ENCODE measurements at places on chromosomes 7 and 10.

- DNase-seq, result no peak
These were observed 92.7 kb downstream of the CREB5 start for GRCh38 chr7:28505014-28505413.

DNA sequence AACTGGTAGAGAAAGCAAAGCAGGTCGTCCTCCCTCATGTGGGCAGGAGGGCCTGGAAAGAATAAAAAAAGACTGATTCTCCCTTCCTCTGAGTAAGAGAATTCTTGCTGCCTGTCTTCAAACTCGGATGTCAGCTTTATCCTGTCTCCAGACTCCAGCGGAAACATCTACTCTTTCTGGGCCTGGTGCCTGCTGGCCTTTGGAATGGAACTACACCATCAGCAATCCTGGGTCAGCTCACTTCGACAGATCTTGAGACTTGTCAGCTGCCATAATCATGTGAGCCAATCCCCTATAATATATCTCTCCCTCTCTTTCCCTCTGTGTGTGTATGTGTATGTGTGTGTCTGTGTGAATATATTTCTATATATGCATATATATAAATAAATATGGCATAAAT is 411.0 kb upstream of the DPP6 start:
- no peak for DNase-seq

DNA sequence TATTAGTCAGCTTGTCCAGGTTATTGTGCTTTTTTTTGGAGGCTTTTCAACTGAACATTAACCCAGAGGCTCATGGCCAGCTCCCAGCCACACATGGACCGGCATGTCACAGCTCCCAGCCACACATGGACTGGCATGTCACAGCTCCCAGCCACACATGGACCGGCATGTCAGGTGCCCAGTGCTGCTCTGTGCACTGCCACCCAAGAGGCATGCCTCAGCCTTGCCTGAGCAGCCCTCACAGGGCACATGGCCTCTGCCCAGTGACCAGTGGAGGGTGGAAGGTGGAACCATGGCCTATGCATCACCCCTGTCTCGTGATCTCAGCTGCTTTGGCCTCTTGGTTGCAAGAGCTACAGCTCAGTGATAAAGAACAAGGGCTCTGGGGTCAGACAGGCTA is 119.8 kb downstream of the OAT start:
- no peak for DNase-seq

GRCh38 chr10:95181726-95182125 is 12.3 kb upstream of the ACSM6 start:
- peak; percentile 14 for DNase-seq

DNA sequence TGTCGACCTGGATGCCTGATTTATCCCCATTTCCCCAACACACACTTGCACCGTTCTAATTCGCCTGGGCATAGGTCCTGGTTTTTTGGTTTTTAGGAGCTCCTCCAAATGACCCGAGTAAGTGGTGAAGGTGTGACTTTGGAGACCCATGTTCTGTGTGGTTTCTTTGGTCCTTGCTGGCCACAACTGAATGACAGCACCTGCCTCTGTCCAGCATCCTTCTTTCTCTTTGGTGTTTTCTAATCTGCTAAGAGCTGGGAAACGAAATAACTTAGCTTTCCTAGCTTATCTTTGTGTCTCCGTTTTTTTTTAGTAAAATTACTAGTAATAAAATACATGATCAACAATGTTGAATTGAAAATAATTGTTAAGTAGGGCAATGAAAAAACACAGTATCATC is 120.2 kb downstream of the PRLHR start:
- no peak for DNase-seq

DNA sequence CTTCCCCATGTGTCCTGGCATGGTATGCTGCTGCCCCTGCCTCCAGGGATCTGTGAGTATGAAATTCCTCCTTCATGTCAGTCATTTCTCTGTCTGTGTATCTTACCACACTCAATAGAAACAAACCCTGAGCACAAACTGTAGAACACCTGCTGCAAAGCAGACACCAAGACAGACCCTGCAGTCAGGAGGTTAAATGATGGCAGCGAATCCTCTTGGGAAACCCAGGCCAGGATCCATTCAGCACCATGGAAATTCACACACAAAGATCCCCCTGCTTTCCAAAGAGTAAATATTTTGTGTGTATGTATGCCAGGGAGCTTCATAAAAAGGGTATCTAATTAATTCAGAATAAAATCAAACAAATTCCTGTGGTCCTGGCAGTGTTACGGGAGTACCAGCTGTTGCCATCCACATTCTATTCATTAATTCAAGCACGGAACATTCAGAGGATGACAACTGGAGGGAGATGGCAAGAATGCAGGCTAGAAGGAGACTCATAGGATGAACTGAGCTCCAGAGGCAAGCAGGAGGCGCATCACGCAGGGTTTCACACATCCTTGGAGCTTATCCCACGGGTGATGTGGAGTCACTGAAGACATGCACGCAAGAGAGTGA is 14.8 kb downstream of the ITIH5 start:
- peak; percentile 26 for DNase-seq

GRCh38 chr10:25573316-25573715 is 360.7 kb upstream of the MYO3A start:
- DNase-seq, result no peak

DNA sequence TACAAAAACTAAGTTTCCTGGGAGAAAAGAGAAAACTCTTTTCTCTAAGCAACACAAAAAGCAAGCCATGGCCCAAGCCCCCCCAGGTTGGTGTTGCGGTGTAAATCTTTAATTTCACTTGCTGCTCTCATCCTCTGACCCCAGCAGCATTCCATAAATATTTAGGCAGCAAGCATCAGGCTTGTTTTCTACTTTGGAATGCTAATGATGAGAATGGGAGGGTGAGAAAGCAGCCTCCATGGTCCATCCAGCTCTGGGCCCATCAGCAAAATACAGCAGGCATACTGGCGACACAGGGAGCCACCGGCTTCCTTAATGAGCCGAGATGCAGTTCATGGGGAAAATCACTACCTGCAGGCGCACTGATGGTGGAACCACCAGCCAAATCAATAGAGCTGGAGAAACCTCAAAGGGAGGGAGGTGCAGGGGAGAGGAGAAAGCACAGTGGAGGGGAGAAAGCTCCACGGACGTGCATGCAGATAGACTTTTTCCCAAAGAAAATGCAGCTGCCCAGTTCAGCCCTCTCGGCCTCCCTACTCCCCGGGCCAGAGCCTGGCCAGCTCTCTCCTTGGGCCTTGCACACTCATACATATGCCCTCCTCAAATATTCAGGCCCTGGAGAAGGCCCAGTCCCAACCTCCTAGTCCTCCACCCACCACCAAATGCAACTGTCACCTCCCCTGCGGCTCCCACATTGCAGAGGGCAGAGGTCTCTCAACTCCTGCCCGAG is 131.9 kb downstream of the GRID1 start:
- DNase-seq, result peak; percentile 13

DNA sequence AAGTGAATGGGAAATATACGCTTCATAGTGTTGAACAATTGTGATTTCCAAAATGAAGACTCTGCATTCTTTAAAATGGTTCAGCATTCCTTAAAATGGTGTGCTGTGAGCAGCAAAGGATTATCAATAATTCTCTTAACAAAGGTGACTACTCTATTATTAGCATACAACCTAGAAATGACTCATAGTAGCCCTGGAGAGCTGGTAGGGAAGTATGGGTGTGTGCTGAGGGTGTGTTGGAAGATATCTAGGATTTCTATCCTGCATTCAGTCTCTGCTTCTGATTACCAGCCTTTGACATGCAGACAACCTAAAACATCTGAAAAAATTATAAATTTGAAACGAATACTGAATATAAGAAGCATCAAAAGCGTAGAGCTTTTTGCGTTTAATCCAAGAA is 72.5 kb downstream of the SEMA3D start:
- no peak for DNase-seq

GRCh38 chr10:13589316-13589715 is 2.6 kb downstream of the PRPF18 start:
- DNase-seq, result no peak

- DNase-seq, result peak; percentile 18
These were observed 8.7 kb downstream of the SMC3 start for GRCh38 chr10:110576220-110576619.

GRCh38 chr7:103541026-103541425 is 95.0 kb upstream of the SLC26A5 start:
- no peak for DNase-seq

GRCh38 chr10:60896033-60896432 is 48.0 kb downstream of the RHOBTB1 start:
- DNase-seq, result no peak

DNA sequence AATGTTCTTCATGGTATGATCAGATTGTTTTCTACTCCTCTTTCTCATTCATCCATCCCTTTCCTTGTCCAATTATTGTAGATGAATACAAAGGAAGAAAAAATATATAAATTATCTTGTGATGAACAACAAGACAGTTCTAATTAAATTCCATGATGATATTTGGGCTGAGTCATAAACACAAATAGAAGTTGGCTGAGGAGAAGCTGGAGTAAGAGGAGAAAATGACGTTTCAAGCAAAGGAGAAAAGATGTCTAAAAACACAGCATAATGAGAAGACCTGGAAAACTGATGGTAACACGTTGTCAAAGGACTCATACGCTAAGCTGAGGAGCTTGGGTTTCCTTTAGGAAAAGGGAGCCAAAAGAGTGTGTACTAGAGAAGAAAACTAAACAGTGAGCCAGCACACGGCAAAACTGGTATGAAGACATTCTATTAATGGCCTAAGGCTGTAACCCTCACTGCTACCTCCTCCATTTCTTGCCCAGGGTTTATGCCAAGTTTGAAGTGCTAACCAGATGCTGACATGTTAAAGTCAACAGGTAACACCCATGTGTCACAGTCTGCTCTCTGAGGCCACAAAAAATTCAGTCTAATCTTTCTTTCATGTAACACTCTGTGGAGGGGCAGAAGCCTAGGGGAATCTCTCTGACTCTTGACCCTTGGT is 26.1 kb downstream of the ZFAND4 start:
- DNase-seq, result no peak

GRCh38 chr10:131929122-131929845 is 28.5 kb downstream of the PPP2R2D start:
- no peak for DNase-seq

- DNase-seq, result no peak
These were observed 60.0 kb downstream of the NAMPT start for GRCh38 chr7:106224797-106225196.

DNA sequence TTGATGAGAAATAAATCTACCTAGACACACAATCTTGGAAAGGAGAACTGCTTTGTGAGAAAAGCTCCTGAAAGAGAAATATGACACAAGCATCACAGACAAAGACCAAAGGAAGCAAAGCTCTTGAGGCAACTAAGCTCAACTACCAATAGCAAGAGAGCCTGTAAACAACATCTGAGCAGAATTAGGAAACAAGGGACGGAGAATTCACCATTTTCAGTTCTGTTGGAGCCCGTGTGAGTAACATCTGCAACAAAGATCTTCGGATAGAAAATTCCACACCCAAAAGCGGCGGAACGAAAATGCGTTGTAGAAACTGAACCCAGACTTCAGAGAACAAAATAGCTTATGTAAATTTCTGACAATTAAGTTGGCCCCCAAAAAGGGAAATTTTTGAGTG is 909.9 kb upstream of the MBL2 start:
- no peak for DNase-seq

- peak; percentile 17 for DNase-seq
These were observed 75.9 kb downstream of the HIBADH start for GRCh38 chr7:27586825-27587224.

DNA sequence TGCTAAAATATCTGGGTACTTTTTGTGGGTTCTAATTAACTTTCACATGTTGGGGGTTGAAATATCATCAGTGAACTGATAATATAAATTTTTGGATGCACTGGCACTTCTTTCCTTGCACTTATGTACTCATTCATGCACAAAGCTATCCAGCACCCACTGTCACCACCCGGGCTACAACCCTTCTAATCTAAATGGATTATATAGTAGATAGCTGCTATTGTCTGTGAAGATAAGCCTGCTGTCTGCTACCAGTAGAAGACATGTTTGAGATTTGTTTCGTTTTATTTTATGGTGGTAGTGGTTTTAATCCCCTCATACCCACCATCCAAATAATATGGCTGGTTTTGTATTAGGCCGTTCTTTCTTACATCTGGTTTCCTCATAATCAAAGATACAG is 353.5 kb upstream of the LRGUK start:
- no peak for DNase-seq

DNA sequence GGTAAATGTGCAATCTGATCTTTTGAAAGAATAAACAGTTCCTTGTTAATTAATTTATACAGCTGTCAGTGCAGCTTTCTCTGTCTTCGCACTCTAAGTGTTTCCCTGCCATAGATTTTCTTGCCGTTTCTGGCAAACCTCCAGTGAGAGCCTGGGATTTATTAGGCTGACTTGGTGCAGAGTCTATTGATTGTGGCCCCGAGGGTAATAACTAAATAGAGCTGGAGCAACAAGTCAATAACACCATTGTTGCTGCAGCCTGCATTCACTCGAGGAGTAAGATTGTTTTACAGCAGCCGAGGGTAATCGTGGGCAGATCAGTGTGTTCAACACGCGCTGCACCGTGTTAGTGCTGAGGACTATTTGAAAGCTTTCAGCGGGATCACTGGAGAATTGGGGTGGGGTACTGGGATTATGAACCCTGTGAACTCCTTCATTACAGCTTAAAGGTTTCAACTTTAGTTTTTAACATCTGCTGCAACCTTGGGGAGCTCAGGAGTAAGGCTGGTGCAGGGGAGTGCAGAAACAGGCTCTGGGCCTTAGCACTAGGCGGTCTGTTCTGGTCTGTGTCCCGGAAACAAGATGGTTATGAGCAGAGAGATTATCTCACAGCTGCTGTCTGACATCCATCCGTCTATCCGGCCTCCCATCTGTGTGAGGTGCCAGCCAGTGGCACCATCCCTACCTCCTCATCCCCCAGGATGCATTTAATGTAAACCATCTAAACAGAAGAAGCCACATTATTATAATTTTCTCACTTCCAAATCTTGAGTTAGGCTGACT is 174.0 kb upstream of the TCF7L2 start:
- DNase-seq, result no peak

DNA sequence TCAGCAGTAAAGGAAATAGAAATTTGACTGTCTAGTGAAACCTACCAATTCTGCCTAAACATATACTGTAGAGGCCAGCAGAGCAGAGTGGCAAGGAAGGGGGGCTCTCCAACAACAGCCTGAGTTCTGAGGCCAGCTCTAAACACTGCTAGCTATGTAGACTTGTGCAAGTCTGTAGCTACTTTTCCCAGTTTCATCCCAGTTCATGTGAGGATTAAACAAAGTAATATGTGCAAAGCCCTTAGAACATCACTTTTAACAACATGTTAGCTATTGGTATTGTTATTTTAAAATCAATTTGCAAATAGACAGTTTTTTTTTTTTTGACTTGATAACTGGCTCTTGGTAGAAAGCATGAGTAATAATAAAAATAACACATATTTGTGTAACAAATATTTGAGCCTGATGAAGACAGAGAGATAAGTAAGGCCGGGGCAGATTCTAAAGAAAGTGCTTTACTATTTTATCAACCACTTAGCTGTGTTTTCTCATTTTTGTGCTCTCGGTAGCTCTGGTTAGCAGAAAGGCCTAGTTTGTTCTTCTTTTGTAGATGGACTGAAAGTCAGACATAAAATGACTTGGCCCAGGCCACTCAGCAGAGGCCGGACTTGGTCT is 9.3 kb downstream of the CHST12 start:
- no peak for DNase-seq

GRCh38 chr10:89134963-89135362 is 72.2 kb downstream of the CH25H start:
- no peak for DNase-seq

GRCh38 chr10:128210215-128211063 is 84.2 kb upstream of the MKI67 start:
- peak; percentile 74 for DNase-seq

Data from AG08395 (cell line).